ENCODE measurements at places on chromosomes 11 and 22.

GRCh38 chr11:23554002-23554401, 693.7 kb upstream of the CCDC179 start:
- DNase-seq = no peak
- no peak overlapping the region for H3K4me3 ChIP-seq
- H3K27ac ChIP-seq = no peak overlapping the region
- no peaks in the 10 kb centered on the region for H3K4me1 ChIP-seq
- H3K36me3 ChIP-seq = no peaks in the 10 kb centered on the region

GRCh38 chr11:128492903-128493569, 94.3 kb downstream of the ETS1 start:
- peaks cover 100% of the 10 kb centered on the region for H3K4me1 ChIP-seq
- peak; percentile 37 for DNase-seq
- H3K27ac ChIP-seq = peak overlapping the region; percentile 100
- H3K27me3 ChIP-seq = no peaks in the 10 kb centered on the region

DNA sequence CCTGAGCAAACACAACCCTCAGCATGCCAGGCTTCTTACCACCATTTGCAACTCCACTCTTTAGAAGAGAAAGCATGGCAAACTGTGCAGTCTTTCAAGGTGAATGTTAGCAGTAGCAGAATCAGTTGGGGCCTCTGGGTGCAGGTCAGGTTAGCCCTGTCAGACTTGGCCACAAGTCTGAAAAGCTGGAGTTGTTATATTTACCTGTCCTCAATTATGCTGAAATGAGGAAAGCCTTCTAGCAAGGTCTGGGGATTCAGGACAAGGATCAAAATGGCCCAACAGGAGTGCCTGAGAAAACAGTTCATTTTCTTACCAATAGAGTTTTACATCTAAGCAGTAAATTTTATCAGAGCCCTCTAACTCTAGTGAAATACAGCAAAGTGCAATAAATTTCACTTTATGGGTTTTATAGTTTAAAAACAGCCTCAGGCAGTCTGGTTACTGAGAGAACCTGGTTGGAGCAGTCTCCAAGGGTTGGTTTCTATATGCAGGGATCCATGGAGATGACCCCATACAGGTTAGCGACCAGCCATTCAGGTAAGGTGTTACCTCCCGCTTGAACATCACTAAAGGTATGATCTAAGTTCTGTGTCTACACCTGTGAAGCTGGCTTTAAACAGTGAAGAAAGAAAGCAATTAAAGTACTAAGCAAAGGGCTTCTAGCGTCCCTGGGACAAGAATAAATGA, 212.5 kb upstream of the MPPED2 start:
- H3K4me3 ChIP-seq = no peak overlapping the region
- H3K36me3 ChIP-seq = no peaks in the 10 kb centered on the region
- DNase-seq = no peak
- no peaks in the 10 kb centered on the region for H3K27me3 ChIP-seq

DNA sequence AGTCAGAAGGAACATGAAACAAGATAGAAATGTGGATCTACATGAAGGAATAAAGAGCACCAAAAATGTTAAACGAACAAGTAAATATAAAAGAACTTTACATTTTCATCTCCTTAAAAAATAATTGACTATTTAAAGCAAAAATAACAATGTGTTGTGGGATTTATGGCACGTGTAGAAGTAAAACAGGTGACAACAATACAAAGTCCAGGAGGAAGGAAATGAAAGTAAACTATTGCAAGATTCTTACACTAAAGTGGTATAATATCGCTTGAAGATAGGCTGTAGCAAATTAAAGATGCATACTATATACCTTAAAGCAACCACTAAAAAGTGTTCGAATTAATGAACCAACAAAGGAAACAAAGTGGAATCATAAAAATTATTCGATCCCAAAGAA, 5.5 kb downstream of the VPS37C start:
- H3K27me3 ChIP-seq = no peaks in the 10 kb centered on the region
- no peak for DNase-seq
- peaks cover 32% of the 10 kb centered on the region for H3K4me1 ChIP-seq
- no peak overlapping the region for H3K27ac ChIP-seq
- H3K36me3 ChIP-seq = peaks cover 23% of the 10 kb centered on the region

GRCh38 chr11:7969756-7970646, 4.8 kb upstream of the NLRP10 start:
- H3K36me3 ChIP-seq = no peaks in the 10 kb centered on the region
- H3K27ac ChIP-seq = no peak overlapping the region
- peaks cover 23% of the 10 kb centered on the region for H3K27me3 ChIP-seq
- DNase-seq = no peak

- no peak overlapping the region for H3K4me3 ChIP-seq
- H3K4me1 ChIP-seq = peaks cover 26% of the 10 kb centered on the region
- DNase-seq = no peak
- peaks cover 8% of the 10 kb centered on the region for H3K36me3 ChIP-seq
- H3K27ac ChIP-seq = no peak overlapping the region
Measured at GRCh38 chr22:30408388-30409102, 11.7 kb downstream of the SEC14L2 start.

DNA sequence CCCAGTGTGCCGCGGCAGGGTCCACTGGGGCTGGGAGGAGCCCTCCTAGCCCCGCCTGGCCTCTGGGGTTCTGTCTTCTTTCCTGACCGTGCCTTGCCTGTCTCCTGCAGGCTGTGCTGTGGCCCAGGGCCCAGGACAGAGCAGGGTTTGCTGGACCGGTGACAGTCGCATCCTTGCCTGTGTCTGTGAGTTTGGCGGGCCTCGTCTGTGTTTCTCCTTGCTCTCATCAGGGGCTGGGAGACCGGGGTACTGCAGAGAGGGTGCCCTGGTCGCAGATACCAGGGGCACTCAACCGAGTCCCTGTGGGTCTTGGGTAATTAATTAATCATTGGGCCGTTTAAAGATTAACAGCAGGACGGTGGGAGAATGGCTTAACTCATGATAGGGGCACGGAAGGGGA, 29.9 kb downstream of the RPL3 start:
- H3K27me3 ChIP-seq = no peaks in the 10 kb centered on the region
- no peak for DNase-seq
- H3K4me3 ChIP-seq = no peak overlapping the region

- H3K27me3 ChIP-seq = no peaks in the 10 kb centered on the region
- no peak overlapping the region for H3K27ac ChIP-seq
- H3K4me3 ChIP-seq = no peak overlapping the region
- peaks cover 2% of the 10 kb centered on the region for H3K36me3 ChIP-seq
Measured at GRCh38 chr11:99199341-99199740, 178.6 kb downstream of the CNTN5 start.

DNA sequence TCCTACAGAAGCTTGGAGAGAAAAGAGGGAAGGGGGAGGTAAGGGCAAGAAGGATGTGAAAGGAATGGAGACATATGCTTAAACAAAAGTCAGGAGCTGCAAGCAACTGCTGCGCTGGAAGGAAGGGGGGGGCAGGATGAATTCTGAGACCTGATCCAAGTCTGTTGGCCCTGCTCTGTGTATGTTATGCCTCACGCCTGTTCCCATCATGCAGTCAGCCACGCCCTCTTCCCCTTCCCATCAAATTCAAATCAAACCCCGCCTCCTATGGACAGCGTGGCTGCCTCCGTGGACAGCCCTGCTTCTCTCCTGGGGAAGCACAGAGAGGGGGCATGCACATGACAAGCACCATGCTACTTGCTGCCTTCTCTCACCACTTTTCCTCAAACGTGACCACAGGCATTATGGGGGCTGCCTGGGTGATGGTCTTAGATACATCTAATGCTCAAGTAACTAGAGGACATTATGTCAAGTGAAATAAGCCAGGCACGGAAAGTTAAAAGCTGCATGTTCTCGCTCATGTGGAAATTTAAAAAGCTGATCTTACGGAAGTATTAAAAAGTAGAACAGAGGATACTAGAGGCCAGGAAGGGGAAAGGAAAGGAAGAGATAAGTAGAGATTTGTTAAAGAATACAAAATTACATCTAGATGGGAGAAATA, 45.8 kb upstream of the CYP2D6 start:
- no peak for DNase-seq
- H3K4me1 ChIP-seq = peaks cover 74% of the 10 kb centered on the region
- H3K4me3 ChIP-seq = no peak overlapping the region
- H3K27me3 ChIP-seq = no peaks in the 10 kb centered on the region

GRCh38 chr22:39994041-39994565, 651 bp upstream of the FAM83F start:
- H3K4me3 ChIP-seq = peak overlapping the region; percentile 76
- H3K4me1 ChIP-seq = peaks cover 13% of the 10 kb centered on the region
- H3K36me3 ChIP-seq = no peaks in the 10 kb centered on the region
- H3K27ac ChIP-seq = no peak overlapping the region
- DNase-seq = peak; percentile 57

DNA sequence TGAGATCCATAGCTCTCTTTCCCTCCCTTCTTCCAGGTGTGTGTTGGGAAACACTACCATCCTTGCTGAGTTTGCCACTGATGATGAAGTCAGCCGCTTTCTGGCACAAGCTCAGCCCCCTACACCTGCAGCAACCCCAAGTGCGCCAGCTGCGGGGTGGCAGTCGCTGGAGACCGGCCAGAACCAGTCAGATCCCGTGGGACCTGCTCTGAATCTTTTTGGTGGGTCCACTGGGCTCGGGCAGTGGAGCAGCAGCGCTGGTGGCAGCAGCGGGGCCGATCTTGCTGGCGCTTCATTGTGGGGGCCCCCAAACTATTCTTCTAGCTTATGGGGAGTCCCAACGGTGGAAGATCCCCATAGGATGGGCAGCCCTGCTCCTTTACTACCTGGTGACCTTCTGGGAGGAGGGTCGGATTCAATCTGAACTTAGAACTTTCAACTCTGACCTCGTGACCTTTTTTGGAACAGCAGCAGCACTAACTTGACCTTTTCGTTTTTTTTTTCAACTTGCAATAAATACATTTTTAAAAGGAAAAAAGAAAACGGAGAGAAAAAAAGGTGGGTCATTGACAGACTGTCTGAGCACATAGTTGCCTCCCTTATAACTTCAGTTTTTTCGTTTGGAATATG, 23.4 kb upstream of the ADSL start:
- H3K4me1 ChIP-seq = peaks cover 75% of the 10 kb centered on the region
- peak overlapping the region; percentile 9 for H3K4me3 ChIP-seq
- peak overlapping the region; percentile 36 for H3K27ac ChIP-seq
- H3K36me3 ChIP-seq = peaks cover 6% of the 10 kb centered on the region
- H3K27me3 ChIP-seq = no peaks in the 10 kb centered on the region

DNA sequence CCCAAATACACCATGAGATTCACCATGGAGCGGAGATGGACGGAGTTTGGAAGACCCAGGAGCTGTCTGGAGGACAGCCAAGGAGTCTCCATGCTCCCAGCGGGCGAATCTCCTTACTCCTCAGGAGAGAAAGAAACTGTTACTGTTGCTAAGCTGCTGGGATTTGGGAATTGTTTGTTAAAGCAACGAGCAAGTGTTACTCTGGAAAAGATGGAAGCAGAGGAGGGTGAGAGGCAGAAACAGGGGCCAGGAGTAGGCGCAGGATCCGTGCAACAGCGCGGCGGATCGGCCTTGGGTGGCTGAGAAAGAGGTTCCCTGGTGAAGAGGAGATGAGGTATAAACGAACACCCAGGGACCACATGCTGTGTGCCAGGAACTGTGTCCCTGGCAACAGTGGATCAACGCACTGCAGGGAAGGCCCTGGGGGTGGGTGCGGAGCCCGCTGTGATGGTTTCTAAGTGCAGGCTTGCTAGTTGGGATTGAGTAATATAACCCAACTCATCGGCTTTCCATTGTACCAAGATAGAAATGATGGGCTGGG, 1436.4 kb downstream of the BRD1 start:
- no peaks in the 10 kb centered on the region for H3K27me3 ChIP-seq
- H3K27ac ChIP-seq = no peak overlapping the region
- H3K4me1 ChIP-seq = no peaks in the 10 kb centered on the region
- no peak for DNase-seq
- no peak overlapping the region for H3K4me3 ChIP-seq

- no peaks in the 10 kb centered on the region for H3K4me1 ChIP-seq
- H3K4me3 ChIP-seq = no peak overlapping the region
- H3K27me3 ChIP-seq = no peaks in the 10 kb centered on the region
- H3K27ac ChIP-seq = no peak overlapping the region
- no peaks in the 10 kb centered on the region for H3K36me3 ChIP-seq
Measured at GRCh38 chr11:123291201-123291869, 96.3 kb upstream of the CLMP start.

DNA sequence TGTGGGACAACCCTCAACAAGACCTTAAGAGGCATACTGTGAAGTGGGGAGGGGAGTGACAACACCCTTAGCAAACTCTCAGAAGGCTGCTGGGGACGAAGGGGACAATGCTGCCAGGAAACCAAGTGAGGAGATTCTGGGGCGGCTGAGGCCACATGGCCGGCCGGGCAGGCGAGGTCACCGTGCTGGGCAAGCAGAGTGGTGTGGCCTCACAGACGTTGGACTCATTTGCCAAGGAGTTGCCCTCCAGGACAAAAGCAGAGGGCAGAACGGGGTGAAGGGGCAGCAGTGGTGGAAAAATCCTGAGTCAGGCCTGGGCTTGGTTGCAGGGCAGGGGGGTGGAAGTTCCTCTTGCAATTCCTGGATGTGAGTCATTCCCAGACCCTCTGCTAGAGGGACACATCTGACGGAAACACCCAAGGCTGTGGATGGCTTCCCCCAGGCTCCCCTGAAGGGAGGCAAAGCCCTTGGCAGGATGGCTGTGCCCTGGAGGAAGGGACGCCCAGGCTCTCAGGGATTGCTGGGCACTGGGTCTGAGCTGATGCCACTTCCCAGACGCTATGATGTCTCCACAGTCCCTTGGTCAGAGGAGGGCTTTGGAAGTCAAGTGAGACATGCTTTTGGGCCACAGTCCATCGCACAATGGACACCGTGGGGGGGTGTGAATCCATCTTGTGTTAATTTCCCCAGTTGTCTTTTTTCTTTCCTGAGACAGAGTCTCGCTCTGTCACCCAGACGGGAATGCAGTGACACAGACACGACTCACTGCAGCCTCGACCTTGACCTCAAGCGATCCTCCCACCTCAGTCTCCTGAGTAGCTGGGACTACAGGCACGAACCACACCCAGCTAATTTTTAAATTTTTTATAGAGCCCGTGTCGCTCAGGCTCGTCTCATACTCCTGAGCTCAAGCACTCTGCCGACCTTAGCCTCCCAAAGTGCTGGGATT, 16.2 kb upstream of the SHANK3 start:
- no peak overlapping the region for H3K4me3 ChIP-seq
- H3K4me1 ChIP-seq = no peaks in the 10 kb centered on the region
- no peak overlapping the region for H3K27ac ChIP-seq
- DNase-seq = no peak
- H3K36me3 ChIP-seq = no peaks in the 10 kb centered on the region

DNA sequence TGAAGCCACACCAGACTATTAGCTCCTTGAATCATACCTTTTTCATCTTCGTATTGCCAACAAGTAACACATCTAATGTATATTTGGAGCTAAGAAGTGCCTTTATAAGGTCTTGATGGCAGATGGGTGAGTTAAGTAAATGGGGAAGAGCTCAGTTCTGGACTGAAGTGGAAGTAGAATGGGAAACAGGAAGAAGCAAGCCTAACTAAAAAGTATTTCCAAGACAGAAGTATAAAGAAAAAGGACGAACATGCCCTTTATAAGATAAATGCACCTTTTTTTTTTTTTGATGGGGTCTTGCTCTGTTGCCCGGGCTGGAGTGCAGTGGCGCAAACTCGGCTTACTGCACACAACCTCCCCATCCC, 14.5 kb downstream of the CRTAM start:
- H3K27me3 ChIP-seq = no peaks in the 10 kb centered on the region
- no peaks in the 10 kb centered on the region for H3K36me3 ChIP-seq
- no peak for DNase-seq
- peak overlapping the region; percentile 72 for H3K4me3 ChIP-seq

GRCh38 chr11:126415669-126416420, 60.4 kb downstream of the ST3GAL4 start:
- H3K36me3 ChIP-seq = no peaks in the 10 kb centered on the region
- DNase-seq = no peak
- peaks cover 18% of the 10 kb centered on the region for H3K27me3 ChIP-seq
- no peak overlapping the region for H3K27ac ChIP-seq
- peaks cover 17% of the 10 kb centered on the region for H3K4me1 ChIP-seq
- H3K4me3 ChIP-seq = peak overlapping the region; percentile 58

- no peaks in the 10 kb centered on the region for H3K27me3 ChIP-seq
- peak overlapping the region; percentile 98 for H3K27ac ChIP-seq
- peak; percentile 4 for DNase-seq
- peaks cover 92% of the 10 kb centered on the region for H3K4me1 ChIP-seq
Measured at GRCh38 chr11:118915941-118916841, 9.5 kb downstream of the BCL9L start.

All from activated T-cell treated with anti-CD3 and anti-CD28 coated beads, Interleukin-2, amount 50 U/mL, for 72 hours (primary cell).